Activated naive CD4-positive, alpha-beta T cell treated with Interleukin-2 at 50 U/mL for 16 hours (primary cell): ENCODE measurements at places on chromosomes 2 and 18.
A peak's percentile ranks its signal among the peaks of the same experiment; 100 is the strongest.

DNA sequence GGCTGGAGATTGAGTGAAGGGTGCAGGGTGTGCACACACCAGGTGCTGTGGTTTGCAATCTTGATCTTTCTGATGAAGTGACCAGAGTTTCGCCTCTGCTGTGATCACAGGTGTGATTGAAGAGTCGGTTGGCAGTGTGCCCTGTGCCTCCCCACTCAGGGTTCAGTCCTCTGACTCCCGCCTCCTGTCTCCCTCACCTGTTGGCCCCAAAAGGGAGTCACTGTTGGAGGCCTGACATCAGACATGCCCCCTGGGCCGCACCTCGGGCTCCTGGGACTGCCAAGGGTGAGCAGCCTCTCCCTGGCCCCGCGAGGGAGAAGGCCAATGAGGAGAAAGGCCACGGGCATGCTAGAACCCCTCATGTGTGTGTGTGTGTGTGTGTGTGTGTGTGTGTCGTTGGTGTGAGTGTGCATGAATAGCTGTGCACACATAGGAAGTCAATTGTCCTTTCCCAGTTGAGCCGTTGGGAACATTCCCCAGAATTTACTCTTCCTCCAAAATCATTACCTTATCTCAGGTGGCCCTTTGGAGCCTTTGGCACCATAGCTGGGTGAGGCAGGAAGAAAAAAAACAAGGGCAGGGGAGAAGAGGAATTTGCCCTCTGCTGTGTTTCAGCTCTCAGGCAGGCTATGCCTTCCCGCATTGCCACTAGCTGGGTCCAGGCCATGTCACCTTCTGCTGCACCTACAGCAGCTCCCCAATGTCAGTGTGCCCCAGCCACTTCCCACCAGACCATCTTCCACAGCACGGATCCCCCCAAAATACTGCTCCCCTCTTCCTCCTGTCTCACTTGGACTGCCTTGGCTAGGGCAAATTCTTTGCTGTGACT lies 78.1 kb upstream of the LAPTM4A start:
- DNase-seq, result no peak

DNA sequence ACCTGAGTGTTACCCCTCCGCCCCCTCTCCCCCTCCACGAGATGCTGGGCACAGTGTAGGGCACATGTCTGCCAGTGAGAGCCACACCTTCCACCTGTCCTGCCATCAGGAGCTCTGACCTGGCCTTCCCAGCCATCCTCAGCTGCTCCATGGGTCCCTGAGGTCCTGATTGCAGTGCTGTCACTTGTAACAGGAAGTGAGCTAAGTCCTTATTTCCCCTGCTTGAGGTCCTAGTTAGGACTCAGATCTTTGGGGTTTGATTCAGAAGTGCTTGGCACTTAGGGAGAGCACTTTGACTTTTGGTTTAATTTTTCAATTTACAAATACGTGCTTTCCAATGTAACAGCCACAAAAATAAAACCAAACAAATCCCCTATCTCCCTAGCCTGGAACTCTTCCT lies 125.5 kb downstream of the WDSUB1 start:
- DNase-seq, result no peak

DNA sequence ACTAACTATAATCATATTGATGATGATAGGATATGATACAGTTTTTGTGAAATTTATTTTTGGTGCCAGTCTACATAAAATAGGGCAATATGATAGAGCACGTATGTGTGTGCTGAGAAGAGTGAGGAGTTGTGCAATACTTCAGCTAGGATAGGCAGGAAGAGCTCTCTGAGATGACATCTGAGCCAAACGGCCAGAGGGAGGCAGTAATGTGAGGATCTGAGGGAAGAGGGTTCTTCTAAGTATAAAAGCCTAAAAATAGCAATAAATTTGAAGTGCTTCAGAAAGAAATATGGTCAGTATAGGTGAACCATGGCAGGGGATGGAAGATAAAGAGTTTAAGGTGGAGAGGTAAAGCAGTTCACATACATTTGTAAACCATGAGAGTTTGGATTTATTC lies 102.5 kb downstream of the OLA1 start:
- no peak for DNase-seq

GRCh38 chr18:67977067-67977616 lies 460.6 kb upstream of the DSEL start:
- DNase-seq, result no peak

GRCh38 chr2:125259451-125259850 lies 1234.4 kb downstream of the CNTNAP5 start:
- DNase-seq, result no peak

- DNase-seq, result no peak
These were observed 17.6 kb upstream of the UBE2E3 start for GRCh38 chr2:180962727-180963314.

DNA sequence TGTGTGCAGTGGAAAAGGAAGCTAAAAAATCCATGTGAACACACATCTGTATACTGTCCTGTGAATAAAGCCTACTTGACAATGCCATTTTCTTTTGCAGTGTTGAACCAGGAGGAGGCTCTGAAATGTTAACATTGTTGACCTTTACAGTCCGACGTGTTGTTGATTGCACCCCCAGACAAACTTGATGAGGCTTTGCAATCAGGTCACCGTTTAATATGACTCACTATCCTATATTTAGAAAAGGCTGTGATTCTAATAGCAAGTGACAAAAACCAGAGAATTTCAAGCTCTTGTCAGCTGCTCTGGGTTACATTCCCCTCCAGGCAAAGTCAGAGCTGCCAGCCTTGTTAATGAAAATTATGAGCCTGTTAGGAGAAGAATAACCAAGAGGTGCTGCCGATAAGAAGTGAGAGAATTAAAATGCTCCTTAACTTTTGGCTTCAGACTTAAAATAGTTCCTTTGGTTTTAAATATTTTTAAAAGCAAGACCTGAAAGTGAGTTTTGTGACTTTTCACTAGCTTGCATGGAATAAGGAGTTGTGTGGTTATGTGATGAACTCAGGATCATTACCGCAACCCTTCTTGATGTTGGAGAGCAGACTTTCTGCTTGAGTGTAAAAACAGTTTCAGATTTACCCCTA lies 162.1 kb downstream of the QPCT start:
- no peak for DNase-seq

DNA sequence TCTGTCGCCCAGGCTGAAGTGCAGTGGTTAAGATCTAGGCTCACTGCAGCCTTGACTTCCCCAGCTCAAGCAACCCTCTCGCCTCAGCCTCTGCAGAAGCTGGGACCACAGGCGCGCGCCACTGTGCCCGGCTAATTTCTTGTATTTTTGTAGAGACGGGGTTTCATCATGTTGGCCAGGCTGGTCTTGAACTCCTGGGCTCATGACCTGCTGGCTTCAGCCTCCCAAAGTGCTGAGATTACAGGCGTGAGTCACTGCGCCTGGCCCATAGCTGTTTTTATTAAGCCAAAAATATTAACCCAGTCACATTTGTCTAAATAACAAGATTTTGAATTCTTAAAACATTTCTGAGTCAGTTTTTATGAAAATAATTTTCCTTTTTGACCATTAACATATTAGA lies 6.3 kb upstream of the SFT2D3 start:
- no peak for DNase-seq

DNA sequence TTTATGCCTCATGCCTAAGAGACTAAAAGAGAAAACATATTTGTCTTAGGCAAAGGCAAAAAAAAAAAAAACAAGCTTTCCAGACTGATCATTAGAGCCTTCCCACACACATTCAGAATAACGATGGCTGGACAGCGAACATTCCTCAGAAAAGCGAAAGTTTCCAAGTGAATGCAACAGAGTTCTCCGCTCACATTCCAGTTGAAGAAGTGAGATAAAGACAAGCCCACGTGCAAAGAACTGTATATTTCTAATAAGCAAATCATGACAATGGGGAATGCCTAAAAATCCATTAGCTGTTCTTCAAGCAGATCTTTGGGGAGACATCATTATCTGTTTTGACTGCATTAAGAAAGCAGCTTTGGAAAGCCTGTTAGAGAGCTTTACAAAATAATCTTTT lies 347.9 kb downstream of the METTL4 start:
- no peak for DNase-seq

- no peak for DNase-seq
These were observed 30.3 kb downstream of the MGAT5 start for GRCh38 chr2:134284119-134284670.

GRCh38 chr2:194090251-194090905 lies 1566.6 kb upstream of the SLC39A10 start:
- no peak for DNase-seq

DNA sequence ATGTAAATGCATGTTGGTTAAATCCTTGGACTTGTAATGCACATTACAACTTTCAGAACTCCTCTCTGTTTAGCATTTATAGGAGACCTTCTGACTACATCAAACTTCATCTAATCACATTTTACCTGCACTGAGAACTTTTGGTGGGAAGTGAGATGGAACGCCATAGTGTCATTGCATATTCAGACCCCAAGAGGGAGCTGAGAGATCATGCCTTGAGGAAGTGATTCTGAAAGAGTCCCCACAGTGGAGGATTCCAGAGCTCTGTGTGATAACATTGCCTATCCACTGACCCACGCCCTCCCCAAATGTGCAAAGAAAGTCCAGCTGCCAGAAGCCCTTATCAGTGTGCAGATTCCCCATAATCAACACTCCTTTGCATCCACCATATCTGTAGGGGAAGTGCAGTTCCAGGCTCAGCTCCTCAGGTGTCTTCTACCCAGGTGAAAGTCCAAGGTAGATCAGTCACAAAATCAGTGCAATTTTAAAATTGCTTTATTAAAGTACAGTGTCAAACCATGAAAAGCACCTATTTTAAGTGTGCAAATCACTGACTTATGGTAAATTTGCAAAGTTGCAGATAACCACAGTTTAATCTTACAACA lies 212.4 kb downstream of the RPIA start:
- DNase-seq, result no peak

DNA sequence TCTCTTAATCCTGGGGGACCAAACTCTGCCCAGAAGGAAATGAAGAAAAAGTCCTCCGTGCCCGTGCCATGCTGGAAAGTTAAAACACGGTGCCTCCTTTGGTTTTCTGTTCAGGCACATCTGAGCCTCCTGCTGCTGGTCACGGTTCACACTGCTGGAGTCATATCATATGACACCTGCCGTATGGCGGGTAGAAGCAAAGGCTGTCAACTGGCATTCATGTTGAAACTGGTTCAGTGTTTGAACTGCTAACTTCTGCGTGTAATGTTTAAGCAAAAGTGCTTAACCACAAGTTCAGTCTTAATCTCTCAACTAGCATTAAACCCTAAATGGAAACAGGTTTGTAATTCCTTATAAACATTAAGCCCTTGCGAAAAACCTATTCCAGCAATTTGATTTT lies 3.1 kb downstream of the STK39 start:
- DNase-seq, result peak; percentile 53

DNA sequence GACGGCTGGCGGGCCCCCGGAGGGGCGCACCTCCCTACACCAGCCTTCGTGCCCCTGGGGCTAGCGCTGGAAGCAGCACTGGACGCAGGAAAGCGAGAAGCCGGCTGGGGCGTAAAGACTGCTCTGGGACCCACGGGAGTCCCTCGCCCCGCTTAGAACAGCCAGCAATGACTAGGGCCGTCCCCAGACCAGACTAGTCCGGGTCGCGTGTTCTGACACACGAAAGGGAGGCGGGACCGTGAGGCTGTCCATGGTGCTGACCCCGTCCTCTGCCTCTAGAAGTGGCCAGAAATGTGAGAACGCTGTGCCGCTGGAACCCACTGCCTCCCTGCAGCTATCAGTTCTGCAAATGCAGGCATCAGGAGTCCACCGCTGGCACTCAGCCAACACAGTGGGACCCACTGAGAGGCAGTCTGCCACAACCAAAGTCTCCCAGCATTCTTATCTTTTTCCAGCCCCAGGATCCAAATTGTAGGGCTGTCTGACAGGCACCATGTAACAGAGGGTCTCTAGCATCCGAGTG lies at the start of gene UCN:
Gene UCN, minus strand, starts transcription at position 87 of the 523 bp plus-strand sequence. CDS start 550 bp downstream, outside the sequence.
- DNase-seq, result no peak

DNA sequence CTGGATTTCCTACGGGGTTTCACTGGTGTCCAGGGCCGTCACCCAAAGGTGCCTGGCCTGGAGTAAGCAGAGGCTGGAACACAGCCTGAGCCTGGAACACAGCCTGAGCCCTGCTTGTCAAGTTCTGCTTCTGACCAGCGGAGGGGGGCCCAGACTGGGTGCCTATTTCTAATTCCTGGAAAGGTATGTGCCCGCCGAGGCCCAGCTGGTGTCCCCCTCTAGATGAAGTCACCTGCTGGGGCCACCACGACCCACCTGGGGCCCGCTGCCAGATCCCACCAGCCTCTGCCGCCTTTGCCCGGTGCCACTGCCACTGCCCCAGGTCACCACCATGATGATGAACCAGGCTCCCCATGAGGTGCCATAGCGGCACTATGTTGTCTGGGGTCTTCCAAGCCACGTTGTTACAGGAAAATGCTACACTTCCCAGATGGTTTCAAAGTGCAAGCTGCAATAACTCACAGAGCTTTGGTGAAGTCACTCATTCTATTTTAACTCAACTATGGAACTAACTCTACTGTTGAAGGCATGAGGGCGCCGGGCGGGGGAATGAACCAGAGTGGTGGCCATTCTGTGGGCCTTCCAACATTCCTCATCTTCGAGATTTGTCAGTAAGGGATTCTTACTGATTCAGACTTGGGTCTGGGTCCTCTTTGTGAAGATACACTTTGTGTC lies 40.9 kb upstream of the LAPTM4A start:
- no peak for DNase-seq
